ENCODE measurements at places on chromosomes 12 and 14.

DNA sequence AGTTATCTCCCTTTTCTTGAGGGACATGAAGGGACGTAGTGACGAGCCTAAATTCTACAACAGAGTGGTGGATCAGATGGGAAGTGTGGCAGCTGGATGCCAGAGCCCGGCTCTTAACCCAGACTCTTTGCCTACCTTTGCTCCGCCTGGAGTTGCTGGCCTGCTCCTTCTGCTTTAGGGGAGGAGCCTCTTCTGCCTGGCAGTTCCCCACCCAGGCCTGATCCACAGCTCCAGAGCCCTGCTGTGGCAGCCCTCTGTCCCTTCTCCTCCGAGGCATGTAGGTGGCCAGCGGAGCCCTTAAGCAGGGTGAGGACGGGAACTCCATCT lies 2.3 kb upstream of the PRPH start:
- DNase-seq = no peak

DNA sequence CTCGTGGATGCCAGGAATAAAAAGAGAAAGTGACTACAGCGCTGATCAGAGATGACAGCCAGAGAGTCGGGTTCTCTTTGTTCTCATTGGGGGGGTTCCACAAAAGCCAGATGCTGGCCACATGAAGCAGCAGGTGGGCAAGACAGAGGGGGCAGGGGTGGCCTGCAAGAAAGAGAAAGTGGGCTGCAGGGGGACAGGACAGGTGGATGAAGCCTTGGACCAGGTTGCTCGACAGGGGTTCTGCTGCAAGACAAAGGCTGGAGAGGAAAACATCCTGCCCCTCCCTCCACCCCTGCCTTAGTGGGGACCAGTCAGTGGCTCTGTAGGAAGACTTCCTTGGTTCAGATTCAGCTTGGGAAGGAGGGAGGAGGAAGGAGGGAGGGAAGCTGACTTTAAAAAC lies 126.2 kb downstream of the KSR2 start:
- DNase-seq = no peak

- no peak for DNase-seq
Measured at GRCh38 chr12:16072678-16073077, 161.5 kb downstream of the DERA start.

GRCh38 chr14:92902726-92903125 lies 20.2 kb upstream of the CHGA start:
- DNase-seq = no peak

- DNase-seq = no peak
Measured at GRCh38 chr12:9273276-9273675, 65.1 kb upstream of the PZP start.

- no peak for DNase-seq
Measured at GRCh38 chr12:78241446-78241845, 410.8 kb downstream of the NAV3 start.

DNA sequence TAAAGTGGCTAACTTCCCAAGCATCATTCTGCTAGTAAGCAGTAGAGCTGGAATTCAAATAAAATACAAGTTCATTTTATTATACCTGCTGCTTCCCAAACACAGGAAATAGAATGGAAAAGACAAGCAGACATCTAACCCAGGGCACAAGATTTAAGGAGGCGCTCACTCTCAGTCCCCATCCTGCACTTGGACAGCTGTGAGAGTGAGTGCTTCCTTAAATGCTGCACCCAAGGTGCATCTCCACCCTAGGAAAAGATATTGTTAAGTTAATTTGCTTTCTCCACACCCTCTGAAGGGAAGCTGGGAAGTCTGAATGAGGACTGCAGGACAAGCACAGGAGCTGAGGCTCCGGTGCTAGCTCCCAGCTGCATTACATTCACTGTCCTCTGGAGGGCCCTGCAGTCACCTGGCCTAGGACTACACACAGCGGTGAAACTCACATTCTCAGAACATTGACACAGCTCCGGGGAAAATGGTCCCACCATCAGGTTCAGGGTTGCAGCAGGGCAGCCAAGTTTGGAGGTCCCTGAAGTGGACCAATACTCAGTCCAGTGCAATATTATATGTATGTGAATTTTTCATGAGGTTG lies 14.2 kb downstream of the HEBP1 start:
- DNase-seq = no peak

- no peak for DNase-seq
Measured at GRCh38 chr12:1848745-1849144, 28.4 kb downstream of the LRTM2 start.

DNA sequence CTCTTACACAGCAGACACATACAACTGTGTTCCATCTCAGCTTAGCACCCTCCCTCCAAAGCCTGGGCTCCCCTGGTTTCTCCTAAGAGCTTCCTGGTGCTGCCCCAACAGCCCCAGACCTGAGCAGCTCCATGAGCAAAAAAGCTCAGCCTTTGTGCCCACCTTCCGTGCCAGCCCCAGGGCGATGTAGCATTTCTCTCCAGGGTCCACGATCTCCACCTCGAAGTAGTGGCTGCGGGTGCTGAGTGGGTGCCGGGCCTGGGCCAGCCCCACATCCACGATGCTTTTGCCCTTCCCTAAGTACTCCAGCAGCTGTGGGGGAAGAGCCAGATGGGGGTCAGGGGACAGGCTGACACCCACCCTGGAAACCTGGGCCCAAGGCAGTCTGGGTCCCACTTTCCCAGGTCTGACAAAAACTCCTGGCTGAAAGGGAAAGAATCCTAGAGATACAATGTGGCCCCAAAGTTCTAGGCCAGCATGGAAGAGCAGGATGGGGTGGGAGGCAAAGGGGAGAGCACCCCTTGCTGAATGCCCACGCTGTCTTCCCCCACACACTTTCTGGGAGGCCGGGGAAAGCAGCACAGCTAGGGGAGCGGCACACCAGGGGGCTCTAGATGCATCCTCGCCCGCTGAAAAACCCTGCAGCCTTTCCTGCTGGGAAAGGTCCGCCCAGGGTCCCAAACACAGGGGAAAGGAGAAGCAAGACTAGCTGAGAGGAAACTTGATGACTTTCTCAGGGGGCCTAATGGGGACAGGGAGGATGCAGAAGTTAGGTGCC lies 11.0 kb downstream of the SPRYD3 start:
- no peak for DNase-seq

- DNase-seq = peak; percentile 49
Measured at GRCh38 chr12:4164559-4165558, 108.7 kb upstream of the CCND2 start.

DNA sequence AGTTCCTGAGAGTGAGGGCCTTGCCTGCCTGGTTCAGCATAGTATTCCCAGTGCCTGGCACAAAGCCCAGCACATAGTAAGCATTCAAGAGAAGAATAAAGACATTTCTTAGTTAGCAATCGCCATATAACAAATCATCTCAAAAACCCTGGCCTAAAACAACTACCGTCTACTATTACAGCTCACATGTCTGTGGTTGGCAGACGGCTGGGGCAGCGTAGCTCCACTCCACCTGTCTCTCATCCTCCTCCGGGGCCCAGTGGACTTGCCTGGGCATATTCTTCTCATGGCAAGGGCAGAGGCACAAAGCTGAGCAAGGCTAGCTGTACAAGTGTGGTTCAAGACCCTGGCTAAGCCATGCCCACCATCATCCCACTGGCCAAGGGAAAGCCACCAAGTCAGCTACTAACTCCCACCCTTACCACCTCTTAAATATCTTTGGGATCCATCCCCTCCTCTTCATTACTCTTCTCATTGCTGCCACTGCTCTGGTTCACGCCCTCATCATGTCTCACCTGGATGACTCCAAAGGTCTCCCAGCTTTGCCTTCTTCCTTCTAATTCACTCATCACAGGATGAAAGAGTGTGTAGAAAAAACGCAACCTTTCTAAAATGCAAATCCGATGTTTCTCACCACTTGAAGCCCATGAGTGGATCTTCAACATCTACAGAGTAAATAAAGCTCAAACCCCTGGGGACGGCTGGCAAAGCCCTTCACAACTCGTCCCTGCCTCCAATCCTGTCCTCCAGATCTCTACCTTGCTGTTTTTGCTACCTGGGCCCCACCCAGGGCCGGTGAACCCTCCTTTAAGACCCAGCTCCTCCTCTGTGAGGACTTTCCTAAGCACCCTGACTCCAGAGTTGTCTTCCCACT lies 10.4 kb downstream of the TMEM229B start:
- no peak for DNase-seq

GRCh38 chr12:45669792-45670191 lies 59.7 kb upstream of the ARID2 start:
- DNase-seq = no peak

GRCh38 chr12:26918321-26919215 lies 19.2 kb downstream of the INTS13 start:
- DNase-seq = no peak

GRCh38 chr12:89765959-89766824 lies 57.6 kb upstream of the ATP2B1 start:
- no peak for DNase-seq

GRCh38 chr12:115335594-115335993 lies 651.6 kb upstream of the TBX3 start:
- no peak for DNase-seq

- no peak for DNase-seq
Measured at GRCh38 chr12:94180558-94181296, 32.4 kb downstream of the PLXNC1 start.

DNA sequence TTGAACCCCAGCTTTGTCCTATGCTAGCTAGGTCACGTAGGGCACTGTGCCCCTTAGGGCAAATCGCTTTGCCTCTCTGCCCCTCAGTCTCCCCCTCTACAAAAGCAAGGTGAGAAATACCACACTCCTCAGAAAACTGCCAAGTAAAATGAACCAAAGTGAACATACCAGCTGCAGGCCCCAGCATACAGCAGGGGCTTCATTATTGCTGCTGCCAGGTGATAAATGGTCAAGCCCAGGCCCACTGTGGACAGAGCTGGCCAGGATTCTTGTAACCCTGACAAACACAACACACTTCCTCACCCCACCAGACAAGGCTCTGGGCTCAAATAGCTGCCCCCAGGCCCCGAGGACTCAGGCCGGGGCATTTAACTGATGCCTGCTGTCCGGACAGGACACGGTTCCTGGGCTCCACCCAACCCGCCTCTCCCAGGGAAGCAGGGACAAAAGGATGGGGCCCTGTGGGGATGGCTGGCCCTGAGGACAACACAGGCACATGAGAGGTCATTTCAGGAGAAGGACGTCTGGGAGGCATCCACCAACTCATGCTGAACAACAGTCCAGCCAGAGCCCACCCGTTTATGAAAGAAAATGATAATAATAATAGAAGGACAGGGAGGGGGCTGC lies 36.7 kb downstream of the NCOR2 start:
- no peak for DNase-seq

DNA sequence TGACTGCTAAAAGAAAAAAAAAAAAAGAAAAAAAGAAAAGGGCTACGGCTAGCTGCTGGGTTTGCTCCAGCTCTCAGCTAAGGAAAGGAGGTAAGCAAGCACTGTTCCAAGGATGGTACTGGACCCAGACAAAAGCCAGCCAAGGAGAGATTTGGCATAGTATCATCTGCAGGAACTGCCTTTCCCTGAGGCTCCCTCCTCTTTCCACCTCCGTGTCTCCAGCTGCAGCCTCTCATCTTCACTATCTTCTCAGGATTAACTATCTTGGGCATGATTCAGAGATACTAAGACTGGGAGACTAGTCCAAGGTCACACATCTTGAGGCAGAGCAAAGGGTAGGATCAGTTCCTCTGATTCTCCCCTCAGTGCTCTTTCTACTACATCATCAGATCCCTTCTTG lies 6.0 kb downstream of the KITLG start:
- no peak for DNase-seq

DNA sequence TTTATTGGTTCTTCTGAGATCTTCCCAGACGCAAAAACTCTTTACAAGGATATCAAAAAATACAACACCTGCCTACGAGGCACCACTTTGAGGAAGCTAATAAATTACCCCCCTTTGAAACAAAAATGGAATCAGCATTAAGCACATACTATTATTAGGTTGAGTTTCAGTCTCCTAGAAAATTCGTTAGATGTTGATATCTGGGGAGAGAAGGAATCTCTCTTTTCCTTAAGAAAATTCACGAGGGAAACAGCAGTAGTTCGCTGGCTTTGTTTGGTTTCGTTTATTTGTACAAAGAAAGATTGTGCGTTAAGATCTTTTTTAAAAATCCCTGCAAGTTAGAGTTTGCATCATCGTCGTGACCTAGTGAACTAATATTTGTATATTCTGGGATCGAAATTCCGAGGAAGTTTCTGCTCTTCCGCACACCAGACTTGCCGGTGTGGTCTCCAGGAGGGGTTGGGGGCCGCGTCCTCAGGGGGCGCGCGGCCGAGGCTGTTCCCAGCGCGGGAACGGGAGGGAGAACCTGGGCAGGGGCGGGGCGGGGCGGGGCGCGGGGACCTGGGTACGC lies 12.1 kb downstream of the NKX2-1 start:
- DNase-seq = no peak

- no peak for DNase-seq
Measured at GRCh38 chr12:83538361-83538965, 851.8 kb downstream of the TMTC2 start.

GRCh38 chr12:28096649-28097048 lies 93.6 kb upstream of the CCDC91 start:
- no peak for DNase-seq

GRCh38 chr12:25768151-25768550 lies 190.3 kb upstream of the RASSF8 start:
- no peak for DNase-seq

DNA sequence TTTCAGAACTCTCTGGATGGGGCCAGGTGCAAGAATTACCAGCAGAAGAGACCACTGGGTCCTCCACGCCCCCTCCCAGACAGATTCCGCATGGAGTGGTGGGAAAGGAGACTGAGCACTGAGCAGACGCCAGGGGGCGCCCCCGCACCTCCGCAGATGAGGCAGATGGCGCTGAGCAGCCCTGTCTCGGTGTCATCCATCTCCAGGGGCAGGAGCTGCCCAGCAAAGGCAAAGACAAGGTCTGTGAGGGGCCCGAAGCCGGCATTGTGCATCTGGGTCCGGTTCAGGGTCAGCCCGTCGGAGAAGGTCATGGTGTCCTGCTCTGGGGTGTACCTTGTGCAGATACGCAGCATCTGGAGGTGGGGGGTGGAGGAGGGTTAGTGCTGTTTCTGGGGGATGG lies 6.3 kb upstream of the ITGB7 start:
- DNase-seq = peak; percentile 86

- DNase-seq = no peak
Measured at GRCh38 chr12:75587340-75588106, 76.1 kb upstream of the KRR1 start.

DNA sequence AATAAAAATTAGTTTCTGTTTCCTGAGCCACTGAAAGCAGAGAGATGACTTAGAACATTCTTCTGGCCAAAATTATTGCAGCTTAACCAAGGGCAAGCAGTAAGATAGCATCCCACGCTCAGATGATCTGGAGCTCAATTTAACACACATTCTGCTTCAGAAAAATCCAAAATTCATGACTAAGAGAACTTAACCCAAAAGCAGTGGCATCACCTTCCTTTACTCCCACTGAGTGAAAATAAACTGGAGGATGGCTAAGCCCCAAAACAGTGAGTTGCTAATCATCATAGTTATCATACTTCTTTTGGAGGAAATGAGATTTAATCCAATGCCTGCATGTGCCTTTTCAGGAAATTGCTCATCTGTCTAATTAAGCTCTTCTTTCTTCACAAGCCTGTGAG lies 195.4 kb downstream of the DUSP6 start:
- DNase-seq = no peak

DNA sequence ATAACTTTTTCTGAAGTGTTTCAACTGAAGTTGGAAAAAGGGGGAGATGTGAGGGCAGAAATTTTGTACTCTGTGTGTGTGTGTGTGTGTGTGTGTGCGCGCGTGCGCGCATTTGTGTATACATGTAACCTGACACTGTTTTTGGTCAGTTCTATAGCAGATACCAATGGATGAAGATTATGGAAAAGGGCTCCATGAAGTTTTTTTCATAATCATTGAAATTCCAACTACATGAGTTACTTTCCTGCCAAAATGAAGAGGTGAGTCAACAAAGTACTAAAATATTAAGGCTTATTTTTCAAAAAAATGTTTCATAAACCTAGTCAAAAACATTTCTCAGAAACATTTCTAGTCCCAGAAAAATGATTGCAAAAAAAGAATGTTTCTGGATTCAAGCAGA lies 25.7 kb upstream of the CERS5 start:
- no peak for DNase-seq
